Neural crest cell (in vitro differentiated cells): ENCODE measurements at places on chromosomes 7 and 10.

DNA sequence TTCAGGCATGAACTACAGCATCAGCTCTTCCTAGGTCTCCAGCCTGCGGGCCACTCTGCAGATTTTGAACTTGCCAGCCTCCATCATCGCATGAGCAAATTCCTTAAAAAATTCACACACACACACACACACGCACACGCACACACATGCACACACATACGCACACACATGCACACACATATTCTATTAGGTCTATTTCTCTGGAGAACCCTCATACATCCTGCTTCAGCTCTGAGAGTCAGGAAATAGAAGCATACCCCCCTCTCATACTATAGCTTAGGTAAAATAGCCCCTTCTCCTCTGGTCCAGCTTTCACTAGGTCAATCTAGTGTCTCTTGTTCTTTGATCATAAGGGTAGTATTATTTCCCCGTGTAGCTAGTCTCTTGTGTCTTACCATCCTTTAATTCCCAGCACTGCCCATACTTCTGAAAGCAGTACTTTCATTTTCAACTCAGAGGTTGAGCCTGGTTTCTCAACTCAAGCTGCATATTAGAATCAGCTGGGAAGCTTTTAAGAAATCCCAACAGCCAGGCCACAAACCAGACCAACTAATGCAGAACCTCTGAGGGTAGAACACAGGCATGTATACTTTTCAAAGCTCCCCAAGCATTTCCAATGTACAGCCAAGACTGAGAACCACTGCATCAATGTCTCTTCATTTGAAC lies 30.9 kb upstream of the ITGB8 start:
- no peak for DNase-seq

DNA sequence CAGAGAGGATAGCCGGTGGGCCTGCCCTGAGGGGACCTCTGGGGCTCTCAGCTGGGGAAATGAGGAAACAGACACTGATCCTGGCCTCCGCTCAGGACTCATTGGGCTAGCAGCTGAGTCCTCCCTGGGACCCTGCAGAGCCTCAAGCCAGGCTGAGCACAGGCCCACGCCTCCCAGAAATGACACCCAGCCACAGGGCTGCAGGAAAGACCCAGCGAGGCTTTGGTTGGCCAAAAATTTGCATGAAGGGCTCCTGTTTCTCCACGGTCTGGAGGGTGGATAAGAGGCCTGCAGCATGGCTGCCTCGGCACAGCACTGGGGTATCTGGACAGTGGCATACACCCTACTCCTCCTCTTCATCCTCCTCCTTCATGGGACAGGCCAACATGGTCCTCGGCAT lies 60.4 kb downstream of the ZNF33B start:
- DNase-seq, result no peak

GRCh38 chr7:16417906-16418305 lies 3.4 kb downstream of the CRPPA start:
- no peak for DNase-seq

GRCh38 chr10:131001438-131001837 lies 310.1 kb downstream of the TCERG1L start:
- no peak for DNase-seq

DNA sequence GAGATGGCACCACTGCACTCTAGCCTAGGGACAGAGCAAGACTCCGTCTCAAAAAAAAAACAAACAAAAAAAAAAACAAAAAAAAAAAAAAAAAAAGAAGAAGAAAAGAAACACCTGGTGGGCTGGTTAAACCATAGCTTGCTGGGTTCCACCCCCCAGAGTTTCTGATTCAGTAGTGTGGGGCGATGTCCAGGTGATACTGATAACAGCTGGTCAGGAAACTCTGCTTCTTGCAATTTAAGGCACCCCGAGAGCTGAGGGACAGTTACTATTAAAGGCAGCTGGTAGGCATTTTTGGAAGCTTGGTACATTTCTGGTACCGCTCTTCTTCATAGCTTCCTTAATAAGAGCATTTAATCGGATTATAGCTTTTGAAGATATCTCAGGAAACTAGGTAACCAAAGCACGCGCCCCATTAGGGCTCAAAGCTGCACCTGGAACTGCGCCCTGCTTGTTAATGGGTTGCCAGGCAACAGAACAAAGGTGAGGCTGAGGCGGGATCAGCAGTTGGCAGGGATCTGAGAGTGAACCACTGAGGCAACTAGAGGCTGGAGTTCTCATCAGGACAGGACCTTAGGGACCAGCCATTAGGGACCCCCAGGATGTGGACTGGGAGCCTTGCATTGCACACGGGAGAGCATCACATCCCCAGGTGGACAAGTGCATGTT lies 6.5 kb upstream of the SDK1 start:
- DNase-seq, result no peak

DNA sequence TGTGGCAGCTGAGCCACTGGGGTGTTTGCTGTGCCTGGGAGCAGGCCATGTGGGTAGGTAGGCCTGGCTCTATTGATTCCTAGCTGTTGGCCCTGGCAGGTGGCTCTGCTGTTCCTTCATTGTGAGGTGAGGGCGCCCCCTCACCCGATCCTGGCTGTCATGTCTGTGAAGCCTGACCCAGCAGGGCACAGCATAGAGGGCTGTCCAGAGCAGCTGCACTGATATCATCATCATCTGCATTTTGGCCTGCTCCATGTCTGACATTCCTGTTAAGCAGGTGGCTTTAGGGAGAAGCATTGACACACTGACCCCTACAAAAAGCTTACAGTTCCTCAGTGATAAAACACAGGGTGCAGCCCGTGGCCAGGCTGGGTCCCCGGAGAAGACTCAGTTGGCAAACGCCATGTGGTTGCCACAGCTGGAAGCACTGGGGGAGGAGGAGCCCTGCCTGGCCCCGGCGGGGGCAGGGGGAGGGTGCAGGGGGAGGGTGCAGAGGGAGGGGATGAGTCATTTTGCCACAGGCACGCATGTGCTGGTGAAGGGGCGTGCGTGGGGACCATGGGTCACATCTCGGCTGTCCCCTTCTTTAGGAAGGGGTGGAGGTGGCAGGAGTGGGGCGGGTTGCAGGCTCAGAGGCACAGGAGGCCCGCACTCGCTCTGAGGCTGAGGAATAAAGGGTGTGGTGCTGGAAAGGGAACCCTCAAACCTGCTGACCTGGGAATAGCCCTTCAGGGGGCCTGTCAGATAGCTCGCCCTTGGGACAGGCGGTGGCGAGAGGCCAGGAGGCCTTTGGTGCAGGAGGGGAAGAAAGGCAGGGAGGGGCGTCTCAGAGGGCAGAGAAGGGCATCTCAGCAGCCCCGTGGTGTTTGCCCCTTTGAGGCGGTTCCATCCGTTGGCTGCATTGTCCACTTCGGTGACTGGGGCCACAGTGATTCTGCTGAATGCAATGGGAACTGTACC lies 31.6 kb downstream of the IKZF1 start:
- no peak for DNase-seq

GRCh38 chr10:86451604-86451960 lies 70.0 kb downstream of the WAPL start:
- DNase-seq, result no peak

DNA sequence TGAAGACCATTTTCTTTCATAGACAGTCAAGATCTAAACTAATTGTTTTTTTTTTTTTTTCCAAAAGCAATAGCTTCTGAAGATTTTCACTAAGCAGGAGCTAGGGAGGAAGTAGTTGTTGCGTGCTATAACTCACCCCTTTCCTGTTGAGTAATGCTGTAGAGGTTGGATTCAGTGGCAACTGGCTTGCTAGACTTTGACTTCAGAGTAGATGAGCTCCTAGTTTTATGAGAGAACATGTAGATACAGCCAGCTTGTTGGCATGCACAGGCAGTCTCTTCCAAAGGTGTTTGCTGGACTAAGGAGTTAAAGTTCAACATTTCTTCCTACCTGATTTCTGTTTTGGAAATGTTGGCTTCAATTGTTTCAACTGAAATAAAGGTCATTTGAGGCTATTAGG lies 66.2 kb upstream of the MXI1 start:
- DNase-seq, result no peak

DNA sequence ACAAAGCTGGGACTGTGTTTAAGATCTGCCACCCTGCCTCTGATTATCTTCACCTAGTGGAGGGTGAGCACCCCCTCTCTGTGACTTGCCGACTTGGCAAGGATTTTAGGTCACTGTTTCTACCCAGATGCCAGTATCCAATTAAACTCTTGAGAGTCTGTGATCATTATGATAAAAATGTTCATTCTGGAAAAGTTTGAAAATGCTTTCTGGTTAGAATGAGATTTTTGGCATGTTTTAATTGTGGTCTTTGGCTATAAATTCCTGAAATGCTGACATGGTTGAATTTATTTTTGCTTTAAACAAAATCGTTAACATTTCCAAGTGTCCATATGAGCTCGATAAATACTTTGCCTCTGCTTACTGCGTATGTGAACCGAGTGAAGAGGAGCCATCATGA lies 221.4 kb downstream of the BICC1 start:
- DNase-seq, result no peak

- no peak for DNase-seq
These were observed 29.5 kb downstream of the NUDT5 start for GRCh38 chr10:12165999-12166775.

- no peak for DNase-seq
These were observed 18.6 kb upstream of the ADRB1 start for GRCh38 chr10:114024876-114025610.

- no peak for DNase-seq
These were observed 232.6 kb upstream of the FERD3L start for GRCh38 chr7:19377611-19378344.

GRCh38 chr10:96863922-96864543 lies 31.9 kb downstream of the LCOR start:
- no peak for DNase-seq
